Muscle of arm (tissue), 14 donors: ENCODE measurements at places on chromosomes 3 and 15. TPM values are rescaled to one million over a fixed set of nuclear protein-coding genes. Genes with fewer than 3 reads are reported as not detected.

The MUSTN1 gene
- 198 TPM for polyA plus RNA-seq

GRCh38 chr3:45537616-45537969 is 57.0 kb upstream of the LIMD1 start:
- no peak for DNase-seq

The TNFSF10 gene
- 10.7 TPM for polyA plus RNA-seq

DNA sequence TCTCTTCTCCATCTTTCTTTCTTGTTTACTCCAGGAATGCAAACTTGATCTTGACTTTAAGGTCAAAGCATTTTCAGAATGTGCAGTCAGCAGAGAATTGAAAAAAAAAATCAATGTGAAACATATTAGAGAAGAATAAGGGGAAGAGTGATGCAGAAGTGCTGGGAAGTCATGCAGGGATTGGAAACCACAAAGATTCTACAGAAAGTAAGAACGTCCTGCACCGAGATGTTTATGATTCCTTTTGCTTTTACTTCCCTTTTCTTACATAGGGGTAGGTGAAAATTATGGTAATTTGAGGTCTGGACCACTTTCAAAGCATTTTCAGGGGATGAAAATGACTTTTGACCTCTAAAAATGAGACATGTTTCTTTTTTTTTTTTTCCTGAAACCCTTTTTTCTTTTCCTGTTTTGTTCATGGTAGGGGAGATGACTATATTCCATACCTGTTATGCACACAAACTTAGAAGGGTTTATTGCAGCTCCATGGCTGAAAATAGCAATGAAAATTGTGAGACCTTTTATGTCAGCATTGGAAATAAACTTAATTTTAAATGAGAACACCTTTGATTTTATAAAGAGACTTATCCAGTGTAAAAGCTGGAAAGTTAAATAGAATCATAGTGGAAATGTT is 623.5 kb upstream of the TBL1XR1 start:
- DNase-seq, result no peak

The STX19 gene
- not detected for polyA plus RNA-seq

GRCh38 chr15:98954411-98954810 is 53.2 kb downstream of the PGPEP1L start:
- no peak for DNase-seq

The IGF1R gene
- not detected for polyA plus RNA-seq

DNA sequence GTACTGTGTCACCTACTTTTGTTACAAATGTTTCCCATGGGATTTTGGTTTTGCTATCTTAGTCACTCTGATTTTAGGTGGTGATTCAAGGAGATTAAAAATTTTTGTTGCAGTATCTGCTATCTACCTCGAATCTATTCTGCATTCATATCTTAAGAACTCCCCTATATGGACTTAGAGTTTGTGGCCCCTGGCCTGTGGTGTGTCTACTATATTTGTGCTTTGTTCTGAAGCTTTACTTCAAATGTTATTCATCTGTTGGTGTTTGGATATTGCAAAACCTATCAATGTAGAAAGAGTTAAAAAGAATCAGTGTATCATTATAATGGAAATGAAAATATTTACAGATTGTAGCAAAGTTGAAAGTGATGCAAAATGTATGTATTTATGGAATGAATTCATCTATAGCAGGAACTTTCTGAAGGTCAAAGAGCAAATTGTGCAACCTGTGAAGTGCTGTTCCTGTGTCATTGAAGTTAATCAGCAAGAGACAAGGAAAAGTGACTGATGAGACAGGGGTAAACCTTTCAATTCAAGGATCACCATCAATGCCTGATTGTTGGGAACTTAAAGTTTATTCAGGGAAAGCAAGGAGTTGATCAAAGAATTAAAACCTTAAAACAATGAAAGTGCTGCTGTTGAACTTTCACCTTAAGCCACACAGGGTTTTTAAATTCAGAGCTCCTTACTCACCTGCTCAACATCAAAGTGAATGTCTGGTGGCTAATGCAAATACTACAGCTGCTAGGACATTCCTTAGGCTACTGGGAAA is 71.0 kb downstream of the SLMAP start:
- DNase-seq, result no peak

GRCh38 chr3:32913790-32914446 is 37.5 kb upstream of the CCR4 start:
- DNase-seq, result no peak
